Stimulated activated CD4-positive, alpha-beta T cell treated with anti-CD3 and anti-CD28 coated beads, Interleukin-2, amount 100 ng/mL, for 48 hours (primary cell): ENCODE measurements at places on chromosomes 11 and 22.

- DNase-seq = no peak
Measured at GRCh38 chr11:130390071-130390758, 38.2 kb downstream of the ADAMTS8 start.

- DNase-seq = no peak
Measured at GRCh38 chr22:38454353-38455075, 485 bp downstream of the KCNJ4 start.

- no peak for DNase-seq
Measured at GRCh38 chr11:9799886-9800285, 136.0 kb downstream of the SWAP70 start.

GRCh38 chr11:122096272-122097112 lies 19.5 kb downstream of the BLID start:
- no peak for DNase-seq

DNA sequence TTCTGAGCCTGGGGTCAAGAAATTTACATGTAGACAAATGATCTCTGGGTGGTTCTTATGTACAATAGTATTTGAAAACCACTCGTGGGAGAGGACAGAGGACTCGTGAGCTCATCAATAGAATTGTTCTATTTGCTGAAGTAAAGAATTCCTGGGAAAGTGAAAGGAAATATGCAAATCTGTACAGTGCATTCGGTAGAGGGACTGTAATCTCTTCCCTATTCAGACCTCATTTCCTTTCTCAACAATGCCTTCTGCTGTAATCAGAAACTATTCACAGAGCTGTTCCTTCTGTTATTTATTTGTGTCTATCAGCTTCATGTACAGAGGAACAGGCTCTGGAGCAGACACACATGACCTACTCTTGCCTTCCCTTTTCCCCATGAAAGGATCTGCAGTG lies 709.4 kb upstream of the KIRREL3 start:
- DNase-seq = no peak

DNA sequence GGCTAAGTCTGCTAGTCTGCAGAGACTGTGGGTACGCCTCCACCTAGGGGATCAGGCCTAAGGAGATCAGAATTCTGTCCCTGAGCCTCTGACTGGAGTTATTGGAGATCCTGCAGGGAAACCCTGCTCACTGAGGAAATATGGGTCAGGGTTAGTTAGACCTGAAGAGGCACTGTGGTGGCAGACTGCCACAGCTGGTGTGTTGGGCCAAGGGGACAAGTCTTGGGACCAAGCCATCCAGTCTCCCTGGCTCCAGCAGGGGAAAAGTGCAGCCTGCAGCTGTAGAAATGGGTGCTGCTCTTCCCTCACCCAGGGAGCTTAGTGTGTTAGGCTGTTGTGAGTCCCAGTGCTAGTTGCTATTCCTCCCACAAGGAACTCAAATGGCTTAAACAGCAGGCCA lies 334.8 kb upstream of the LARGE1 start:
- no peak for DNase-seq

DNA sequence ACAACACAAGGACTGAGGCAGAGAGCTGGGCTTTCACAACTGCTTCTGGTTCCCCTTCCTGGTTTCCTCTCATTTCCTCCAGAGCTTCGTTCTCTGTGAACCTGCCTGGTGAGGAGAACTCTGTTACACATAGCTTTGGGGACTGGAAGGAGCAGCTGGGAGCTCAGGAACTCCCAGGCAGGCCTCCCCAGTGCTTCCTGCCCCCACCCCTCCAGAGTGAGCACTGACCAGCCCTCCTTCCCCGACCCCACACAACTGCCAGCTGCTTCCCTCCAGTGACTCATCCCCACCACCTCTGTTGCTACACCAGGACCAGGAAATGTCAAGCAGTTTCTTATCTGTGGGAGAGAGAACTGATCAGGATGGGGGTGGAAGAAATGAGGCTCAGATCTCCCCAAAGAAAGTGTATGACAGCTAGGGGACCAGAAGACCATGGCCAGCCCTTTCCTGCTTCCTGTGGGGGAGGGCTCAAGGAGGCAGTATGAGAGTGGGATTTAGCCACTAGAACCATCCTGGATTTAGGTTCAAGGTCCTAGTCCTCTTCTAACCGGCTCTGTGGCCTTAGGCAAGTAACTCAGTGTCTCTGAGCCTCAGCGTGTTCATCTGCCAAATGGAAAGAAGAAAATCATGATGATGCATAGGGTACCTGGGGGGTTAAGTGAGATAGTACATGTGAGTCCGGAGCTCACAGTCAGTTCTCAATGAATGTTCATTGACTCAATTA lies 4.5 kb upstream of the TP53I11 start:
- no peak for DNase-seq
